ENCODE measurements at places on chromosomes 6 and 20.

GRCh38 chr6:81515562-81516453 lies 236.7 kb downstream of the TENT5A start:
- DNase-seq: no peak

GRCh38 chr6:32895006-32895345 lies 41.0 kb downstream of the PSMB9 start:
- no peak for DNase-seq

GRCh38 chr20:46200582-46201570 lies 82.8 kb downstream of the CD40 start:
- DNase-seq: no peak

- peak; percentile 2 for DNase-seq
Measured at GRCh38 chr6:166998256-166999144, 697 bp upstream of the CEP43 start.

DNA sequence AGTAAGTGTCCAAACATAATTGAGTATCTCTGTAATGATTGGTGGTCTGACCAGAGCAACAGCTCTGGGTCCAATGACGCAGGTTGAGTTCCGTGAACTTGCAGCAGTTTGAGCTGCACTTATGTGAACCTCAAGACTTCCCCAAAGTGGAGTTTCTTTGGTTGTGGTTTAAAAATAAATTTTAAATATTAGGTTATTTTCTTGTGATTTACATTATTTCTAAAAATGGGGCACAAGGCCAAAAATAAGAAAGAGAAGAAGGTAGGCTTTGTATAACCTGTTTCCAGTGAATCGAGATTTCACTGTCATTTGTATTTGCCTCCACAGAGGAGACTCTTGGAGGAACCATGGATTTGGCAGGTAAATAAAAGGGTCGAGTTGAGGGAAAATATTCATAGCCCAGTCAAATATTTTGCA lies 166.4 kb upstream of the ZNF217 start:
- peak; percentile 20 for DNase-seq

GRCh38 chr20:4844325-4844724 lies 122.6 kb downstream of the PRND start:
- DNase-seq: no peak

GRCh38 chr20:25534845-25535244 lies 50.5 kb downstream of the NINL start:
- DNase-seq: no peak

DNA sequence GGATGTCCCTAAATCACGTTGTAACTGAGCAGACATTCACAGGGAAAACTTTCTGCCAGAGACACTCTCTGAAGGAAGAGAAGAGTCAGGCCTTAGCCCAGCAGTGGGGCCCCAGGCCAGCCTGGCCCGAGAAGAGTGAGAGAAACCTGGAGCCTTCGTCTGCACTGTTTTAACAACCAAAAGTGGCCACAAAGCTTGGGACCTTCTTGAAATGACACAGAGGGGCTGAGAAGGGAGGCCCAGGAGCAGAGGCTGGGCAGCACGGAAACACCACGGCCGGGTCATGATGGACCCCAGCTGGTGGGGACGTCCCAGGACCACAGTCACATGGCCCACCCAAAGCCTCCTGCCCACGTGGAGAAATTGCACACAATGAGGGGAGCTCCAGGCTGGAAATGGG lies 126.8 kb upstream of the THBS2 start:
- no peak for DNase-seq

GRCh38 chr6:126264265-126264664 lies 75.7 kb upstream of the CENPW start:
- DNase-seq: no peak

GRCh38 chr20:61935926-61936700 lies 129.6 kb downstream of the TAF4 start:
- no peak for DNase-seq

DNA sequence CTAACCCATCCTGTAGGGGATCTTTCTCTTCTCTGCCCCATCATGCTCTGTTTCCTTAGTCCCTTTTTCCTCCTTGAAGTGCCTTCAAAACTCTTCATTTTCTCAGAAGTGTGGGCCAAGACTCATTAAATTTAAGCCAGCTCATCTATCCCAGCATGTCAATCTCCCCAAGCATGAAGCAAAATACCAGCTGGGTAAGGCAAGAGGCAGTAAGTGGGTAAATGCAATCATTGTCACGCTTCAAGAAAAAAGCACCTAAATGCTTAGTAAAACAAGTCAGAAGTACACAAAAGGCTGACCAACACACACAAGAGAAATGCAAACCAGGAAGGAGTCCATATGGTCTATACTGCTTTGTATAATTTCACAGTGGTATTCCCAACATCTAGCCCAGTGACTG lies 61.5 kb downstream of the COL12A1 start:
- DNase-seq: no peak

DNA sequence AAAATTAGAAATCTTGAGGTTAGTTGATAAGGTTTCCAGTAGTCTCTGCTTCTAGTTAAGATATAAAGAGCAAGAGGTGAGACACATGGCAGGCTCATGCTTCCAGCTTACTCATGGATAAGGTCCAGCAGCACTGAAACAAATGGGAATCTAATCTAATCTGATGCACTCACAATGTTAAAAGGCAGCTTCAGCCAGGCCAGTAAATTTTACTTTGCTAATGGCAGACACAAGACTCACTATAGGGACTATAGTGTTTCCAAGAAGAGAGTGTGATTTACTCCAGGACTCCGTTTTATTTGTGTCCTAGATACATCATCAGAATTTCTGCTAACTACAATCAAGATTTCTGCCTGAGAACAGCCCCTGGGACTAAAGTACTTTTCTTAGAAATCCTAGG lies 324.8 kb downstream of the SMOC2 start:
- no peak for DNase-seq

- no peak for DNase-seq
Measured at GRCh38 chr20:46255440-46256104, 52.7 kb downstream of the CDH22 start.

DNA sequence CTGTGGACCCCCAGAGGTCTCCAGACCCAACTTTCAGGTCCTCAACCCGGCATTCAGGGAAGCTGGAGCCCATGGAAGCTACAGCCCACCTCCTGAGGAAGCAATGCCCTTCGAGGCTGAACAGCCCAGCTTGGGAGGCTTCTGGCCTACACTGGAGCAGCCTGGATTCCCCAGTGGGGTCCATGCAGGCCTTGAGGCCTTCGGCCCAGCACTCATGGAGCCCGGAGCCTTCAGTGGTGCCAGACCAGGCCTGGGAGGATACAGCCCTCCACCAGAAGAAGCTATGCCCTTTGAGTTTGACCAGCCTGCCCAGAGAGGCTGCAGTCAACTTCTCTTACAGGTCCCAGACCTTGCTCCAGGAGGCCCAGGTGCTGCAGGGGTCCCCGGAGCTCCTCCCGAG lies 950 bp downstream of the GNAS start:
- DNase-seq: no peak

- DNase-seq: peak; percentile 91
Measured at GRCh38 chr20:48831718-48832404, 4.1 kb upstream of the PREX1 start.

DNA sequence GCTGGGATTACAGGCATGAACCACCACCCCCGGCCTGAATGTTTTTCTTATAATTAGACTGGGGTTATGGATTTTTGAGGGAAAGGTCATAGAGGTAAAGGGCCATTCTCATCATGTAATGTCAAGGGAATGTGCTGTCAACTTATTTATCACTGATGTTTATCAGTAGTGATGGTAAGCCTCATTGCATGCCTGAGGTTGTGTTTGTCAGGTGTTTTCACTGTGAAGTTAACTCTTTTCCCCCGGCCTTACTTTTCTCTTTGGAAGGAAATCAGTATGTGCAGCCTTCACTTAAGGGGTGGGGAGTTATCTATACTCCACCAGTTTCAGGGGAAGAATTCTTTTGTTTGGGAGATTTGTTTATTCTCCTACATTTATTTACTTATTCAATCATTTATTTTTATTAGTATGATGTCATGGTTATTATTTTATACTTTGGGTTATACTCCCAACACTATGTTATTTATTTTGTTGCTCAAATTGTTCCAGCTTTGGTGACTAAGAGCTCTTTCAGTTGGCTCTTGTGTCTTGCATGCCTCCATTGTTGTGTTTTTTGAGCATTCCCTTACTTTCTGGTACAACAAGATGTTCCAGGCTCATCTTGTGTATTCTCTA lies 2.8 kb upstream of the SLC17A5 start:
- no peak for DNase-seq

GRCh38 chr6:149969635-149970034 lies 5.9 kb downstream of the ULBP1 start:
- DNase-seq: no peak

- DNase-seq: peak; percentile 58
Measured at GRCh38 chr6:127114214-127114760, 4.2 kb upstream of the RSPO3 start.

GRCh38 chr6:39614393-39614950 lies 110.7 kb downstream of the KIF6 start:
- no peak for DNase-seq

- no peak for DNase-seq
Measured at GRCh38 chr6:21185861-21186478, 407.6 kb upstream of the SOX4 start.

- peak; percentile 27 for DNase-seq
Measured at GRCh38 chr20:40892642-40893041, 136.0 kb upstream of the TOP1 start.

DNA sequence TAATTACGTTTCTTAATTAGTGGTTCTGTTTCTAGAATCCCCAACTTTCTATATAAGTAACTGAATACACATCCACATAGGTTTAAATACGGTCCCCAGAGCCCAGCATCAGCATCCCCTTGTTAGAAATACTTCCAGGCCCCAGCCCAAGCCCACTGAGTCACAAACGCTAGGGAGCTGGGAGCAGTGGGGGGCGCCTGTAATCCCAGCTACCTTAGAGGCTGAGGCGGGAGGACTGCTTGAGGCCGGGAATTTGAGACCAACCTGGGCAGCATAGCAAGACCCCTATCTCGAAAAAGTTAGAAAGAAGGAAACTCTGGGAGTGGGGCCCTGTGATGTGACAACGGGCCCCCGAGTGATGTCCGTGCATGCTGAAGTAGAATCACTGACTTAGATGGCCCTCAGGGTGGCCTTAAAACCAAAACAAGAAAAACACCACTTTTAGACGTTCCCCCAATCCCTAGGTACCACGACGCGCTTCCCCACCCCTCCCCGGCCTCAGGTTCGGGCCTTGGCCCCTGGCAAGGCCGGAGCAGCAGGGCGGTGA lies 1.3 kb upstream of the PPP1R3G start:
- no peak for DNase-seq

DNA sequence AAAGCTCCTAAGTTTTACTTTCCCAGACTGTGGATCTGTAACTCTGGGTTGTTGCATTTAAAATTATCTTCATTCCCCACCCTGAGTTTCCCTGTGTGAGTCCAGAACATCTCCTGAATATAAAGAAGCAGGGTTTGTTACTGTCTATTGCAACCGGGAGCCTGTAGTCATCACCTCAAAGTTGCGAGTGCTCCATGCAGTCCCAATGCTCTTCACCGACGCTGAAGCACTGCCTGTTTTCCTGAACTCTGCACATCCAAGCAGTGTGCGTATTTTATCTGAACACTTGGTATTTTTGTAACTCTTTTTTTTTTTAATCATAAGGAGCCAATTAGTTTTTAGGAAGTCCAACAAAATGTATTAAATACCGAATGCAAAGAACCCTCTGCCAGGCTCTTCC lies 907 bp upstream of the HLA-B start:
- peak; percentile 35 for DNase-seq

DNA sequence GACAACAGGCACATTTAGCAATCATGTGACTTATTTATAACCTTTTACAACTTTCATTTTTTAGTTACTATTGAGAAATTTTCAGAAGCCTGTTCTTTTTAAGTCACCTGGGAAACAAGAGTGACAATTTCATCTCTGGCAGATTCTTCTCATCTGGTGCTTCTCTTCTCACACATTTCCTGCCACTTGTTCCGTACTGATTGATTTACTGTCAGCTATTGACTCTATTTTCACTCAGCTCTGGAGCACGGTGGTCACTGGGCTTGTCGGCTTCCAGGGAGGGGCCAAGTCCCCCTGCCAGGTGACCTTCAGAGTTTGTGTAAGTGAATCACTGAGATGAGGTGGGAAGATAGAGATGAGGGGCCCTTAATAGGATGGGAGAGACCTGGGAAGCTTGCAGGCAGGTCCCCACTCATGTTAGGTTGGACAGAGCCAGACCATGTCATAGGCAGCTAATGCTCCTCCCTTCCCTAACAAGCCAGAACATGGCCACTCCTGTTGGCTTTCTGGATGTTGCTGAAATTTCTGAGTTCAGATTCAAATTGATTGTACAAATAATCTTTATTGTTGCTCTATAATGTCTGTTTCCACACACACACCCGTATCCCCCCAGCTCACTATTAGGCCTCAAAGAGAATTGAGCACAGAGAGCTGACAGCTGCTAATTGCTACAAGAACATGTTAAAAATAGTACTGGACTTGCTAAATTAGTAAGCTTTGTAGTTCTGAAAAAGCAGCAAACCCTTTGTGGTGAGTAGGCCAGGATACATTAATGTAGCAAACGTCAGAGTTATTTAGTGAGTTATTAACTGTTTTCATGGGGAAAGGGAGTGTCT lies 13.3 kb downstream of the DUSP22 start:
- no peak for DNase-seq

DNA sequence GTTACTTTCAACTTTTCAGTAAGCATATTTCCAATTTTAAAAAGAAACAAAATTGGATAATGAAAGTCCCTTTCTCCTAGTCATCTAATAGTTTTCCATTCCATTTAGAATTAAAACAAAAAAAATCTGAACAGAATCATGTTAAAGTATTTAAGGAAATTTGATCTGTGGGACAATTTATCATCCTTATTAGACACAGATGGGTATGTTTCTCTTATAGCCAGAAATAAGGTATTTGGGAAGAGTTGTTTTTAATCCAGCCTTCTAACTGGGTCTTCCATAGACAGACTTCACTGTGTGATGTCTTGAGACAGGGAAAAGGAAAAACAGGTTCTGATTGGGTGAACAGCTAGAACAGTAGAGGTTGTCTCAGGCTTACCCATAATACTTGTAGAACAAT lies 39.5 kb upstream of the STXBP5 start:
- DNase-seq: no peak

GRCh38 chr20:63957690-63958441 lies 1.6 kb upstream of the UCKL1 start:
- DNase-seq: peak; percentile 54

GRCh38 chr6:107330168-107330567 lies 129.2 kb downstream of the PDSS2 start:
- DNase-seq: no peak

DNA sequence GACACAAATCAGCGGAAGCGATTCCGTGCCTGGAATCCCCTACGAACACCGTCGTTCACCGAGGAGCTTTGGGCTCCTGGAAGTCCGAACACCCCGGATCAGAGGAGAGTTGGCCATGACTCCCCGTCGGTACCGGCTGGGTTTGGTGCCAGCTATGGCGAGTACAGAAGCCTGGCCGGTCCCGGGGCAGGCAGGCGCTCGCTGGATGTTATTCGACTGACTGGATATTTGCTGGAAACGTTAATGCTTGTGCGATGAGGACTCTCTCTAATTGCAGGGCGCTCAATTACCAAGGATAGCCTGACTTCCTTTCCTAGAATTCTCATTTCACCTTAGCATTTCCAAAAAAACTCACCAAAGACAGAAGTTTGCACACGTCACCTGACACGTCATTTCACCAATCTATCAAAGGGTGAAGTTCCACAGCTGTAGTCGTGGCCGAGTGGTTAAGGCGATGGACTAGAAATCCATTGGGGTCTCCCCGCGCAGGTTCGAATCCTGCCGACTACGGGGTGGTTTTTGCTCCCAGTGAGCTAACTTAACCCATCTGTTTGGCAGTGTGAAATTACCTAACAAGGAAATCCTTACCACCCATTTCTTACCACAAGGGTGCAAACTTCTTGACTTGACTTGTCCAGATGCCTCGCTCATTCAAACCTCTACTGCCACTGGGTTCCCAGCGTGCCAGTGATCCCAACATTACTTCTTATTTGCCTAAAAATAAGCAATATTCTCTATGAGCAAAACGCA lies 22.7 kb upstream of the ZNF184 start:
- DNase-seq: peak; percentile 54

All from inflammatory macrophage treated with lipopolysaccharide for 4 hours (primary cell).